H9 (cell line): ENCODE measurements at places on chromosomes 5 and 9. TPM values are rescaled to one million over a fixed set of nuclear protein-coding genes. Genes with fewer than 3 reads are reported as not detected.

GPR21 gene
- 0.87 and 1.0 TPM in 2 replicates for total RNA-seq

IQGAP2 gene
- 22.5 and 23.2 TPM in 2 replicates for total RNA-seq

DNA sequence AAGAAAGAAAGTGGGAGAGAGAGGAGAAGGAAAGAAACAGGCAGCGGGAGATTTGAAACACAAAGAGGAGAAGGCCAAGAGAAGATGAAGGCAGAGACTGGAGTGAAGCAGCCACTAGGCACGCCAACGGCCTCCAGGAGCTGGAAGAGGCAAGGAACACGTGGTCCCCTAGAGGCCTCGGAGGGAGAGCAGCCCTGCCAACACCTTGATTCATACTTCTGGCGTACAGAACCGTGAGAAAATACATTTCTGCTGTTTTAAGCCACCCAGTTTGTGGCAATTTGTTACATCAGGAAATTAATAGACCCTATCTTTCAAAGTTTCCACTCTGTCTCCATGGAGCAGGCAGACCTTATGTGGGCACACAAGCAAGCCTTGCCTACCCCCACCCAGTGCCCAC, 133.4 kb downstream of the ACTL7B start:
- H3K4me1 ChIP-seq, result no peaks in the 10 kb centered on the region
- no peaks in the 10 kb centered on the region for H3K36me3 ChIP-seq
- no peak for DNase-seq
- no peak overlapping the region for H3K27ac ChIP-seq
- H3K4me3 ChIP-seq, result no peak overlapping the region
- H3K27me3 ChIP-seq, result no peaks in the 10 kb centered on the region

GRCh38 chr5:143220748-143221251, 182.7 kb downstream of the NR3C1 start:
- H3K27me3 ChIP-seq, result no peaks in the 10 kb centered on the region
- no peaks in the 10 kb centered on the region for H3K4me1 ChIP-seq
- H3K27ac ChIP-seq, result no peak overlapping the region
- no peak overlapping the region for H3K4me3 ChIP-seq
- DNase-seq, result no peak

GRCh38 chr9:87336407-87336806, 161.3 kb upstream of the DAPK1 start:
- peaks cover 3% of the 10 kb centered on the region; the same call in 1 of the 2 replicates for H3K4me1 ChIP-seq
- no peak overlapping the region for H3K27ac ChIP-seq
- no peak overlapping the region for H3K4me3 ChIP-seq
- no peaks in the 10 kb centered on the region for H3K27me3 ChIP-seq
